ENCODE measurements at places on chromosomes 1 and 21.
A peak's percentile ranks its signal among the peaks of the same experiment; 100 is the strongest.

DNA sequence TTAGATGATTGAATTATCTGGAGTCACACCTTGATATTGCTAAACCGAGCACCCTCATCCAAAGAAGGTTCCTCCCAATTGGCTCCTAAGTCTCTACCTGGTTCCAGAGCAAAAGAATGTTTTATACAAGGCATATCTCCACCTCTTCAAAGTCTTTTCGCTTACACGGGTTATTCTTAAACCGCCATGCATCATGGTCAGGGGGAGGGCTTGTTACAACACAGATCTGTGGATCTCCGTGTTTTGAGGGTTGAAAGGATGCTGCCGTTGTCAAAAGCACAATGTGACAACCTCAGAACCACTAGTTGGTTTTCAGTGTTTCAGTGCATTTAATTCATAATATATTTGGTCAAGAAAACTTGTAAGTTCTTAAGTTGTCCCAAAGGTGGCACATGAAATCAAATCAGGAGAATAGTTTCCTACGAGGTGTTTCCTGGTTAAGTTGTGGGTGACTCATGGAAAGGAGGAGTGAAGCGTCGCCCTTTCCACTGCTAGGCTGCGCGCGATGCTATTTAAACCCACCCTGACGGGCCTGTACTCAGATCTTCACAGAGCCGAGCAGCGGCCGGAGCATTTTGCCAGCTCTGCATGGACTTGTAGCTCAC lies 1531.6 kb upstream of the TPTE start:
- no peak for DNase-seq

DNA sequence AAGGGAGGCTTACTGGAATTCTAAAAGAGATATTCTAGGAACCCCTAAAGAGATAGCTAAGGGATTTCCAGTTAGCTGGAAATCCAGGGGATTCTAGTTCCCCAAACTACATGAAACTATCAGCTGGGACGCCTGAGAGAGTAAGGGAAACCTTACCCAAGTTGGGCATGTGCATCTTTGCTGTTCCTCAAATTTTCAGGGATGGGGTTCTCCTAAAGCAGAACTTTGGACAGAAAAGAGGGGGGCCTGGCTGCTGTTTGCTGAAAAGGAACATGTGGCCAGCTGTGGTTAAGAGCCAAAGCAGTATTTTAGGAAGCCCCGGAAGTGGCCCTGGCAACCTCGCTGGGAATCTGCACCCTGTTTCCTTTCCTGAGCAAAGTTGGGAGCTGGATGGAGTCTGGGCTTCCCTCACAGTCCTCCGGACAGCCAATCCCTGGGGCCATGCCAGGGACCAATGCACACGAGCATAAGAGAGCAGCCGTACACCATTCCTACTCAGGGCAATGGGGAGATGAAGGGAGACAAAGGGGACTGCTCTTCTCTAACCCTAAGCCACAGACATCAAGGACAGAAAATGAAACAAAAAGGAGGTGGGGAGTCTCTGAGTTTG lies 154.3 kb downstream of the PLXNA2 start:
- DNase-seq: peak; percentile 74

- DNase-seq: no peak
Observed at GRCh38 chr1:82503822-82504221, 703.1 kb downstream of the ADGRL2 start.

GRCh38 chr1:247290576-247290975 lies 34.7 kb downstream of the VN1R5 start:
- no peak for DNase-seq

DNA sequence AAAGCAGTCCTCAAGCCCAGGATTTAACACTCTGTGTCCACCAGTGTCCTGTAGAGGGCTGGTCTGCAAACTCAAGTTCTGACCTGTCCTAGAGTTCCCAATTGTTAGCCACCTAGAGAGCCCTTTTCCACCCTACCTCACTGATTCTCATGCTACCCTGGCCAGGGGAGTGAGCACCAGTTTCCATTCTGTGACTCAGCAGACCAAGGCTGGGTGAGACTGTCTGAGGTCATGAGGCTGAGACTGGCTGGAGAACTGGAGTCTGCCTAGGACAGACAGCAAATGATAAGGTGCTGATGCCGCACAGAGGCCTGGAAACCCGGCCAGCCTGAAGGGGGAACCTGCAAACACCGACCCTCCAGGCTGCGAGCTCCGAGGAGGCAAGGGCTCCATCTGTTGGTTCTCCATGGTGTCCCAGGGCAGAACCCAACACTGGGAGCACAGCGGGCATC lies 13.7 kb downstream of the GLIS1 start:
- no peak for DNase-seq

GRCh38 chr1:155889566-155889965 lies 21.6 kb downstream of the RIT1 start:
- DNase-seq: no peak

- DNase-seq: no peak
Observed at GRCh38 chr1:161238039-161238473, at the start of gene NR1I3. NR1I3 (minus strand) TSS chr1:161238203; CDS start chr1:161236565, 1,638 bp downstream.

DNA sequence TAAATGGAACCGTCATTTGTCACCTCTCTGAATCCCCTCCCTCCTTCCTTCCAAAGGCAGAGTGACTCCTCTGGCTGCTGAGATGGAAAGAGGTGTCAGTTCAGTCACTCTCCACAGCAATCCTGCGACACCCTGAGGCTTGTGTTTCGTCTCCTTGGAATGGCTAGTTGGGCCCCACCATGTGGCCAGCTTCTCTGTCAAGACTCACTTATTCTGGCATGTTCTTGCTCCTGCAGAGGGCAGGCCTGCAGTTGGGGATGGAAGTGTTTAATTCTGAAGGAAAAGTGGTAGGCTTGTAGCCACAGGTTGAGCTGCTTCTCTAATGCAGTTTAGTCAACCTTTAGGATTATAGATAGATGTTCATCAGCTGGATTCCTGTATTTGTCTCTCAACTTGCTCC lies 149.6 kb downstream of the LMO4 start:
- DNase-seq: peak; percentile 58

GRCh38 chr21:23955135-23955843 lies 1652.0 kb downstream of the MRPL39 start:
- no peak for DNase-seq

DNA sequence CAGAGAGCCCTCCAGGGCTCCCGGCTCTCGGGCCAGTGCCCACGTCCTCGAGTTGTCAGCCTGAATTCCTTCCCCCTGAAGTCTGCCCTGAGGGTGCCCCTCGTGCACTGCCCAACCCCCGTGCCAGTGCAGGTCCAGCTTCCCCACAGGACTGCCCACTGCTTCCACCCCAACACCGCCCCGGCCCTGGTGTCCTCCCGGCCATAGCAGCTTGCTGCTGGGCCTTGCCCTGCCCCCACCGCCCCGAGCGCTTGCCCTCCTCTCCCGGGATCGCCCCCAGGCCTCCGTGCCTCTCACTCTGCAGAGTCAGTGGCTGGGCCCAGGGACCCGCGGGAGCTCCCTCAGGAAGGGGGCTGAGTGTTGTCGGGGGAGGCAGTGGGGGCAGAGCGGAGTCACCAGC lies 24.1 kb upstream of the ARHGEF16 start:
- DNase-seq: peak; percentile 53

DNA sequence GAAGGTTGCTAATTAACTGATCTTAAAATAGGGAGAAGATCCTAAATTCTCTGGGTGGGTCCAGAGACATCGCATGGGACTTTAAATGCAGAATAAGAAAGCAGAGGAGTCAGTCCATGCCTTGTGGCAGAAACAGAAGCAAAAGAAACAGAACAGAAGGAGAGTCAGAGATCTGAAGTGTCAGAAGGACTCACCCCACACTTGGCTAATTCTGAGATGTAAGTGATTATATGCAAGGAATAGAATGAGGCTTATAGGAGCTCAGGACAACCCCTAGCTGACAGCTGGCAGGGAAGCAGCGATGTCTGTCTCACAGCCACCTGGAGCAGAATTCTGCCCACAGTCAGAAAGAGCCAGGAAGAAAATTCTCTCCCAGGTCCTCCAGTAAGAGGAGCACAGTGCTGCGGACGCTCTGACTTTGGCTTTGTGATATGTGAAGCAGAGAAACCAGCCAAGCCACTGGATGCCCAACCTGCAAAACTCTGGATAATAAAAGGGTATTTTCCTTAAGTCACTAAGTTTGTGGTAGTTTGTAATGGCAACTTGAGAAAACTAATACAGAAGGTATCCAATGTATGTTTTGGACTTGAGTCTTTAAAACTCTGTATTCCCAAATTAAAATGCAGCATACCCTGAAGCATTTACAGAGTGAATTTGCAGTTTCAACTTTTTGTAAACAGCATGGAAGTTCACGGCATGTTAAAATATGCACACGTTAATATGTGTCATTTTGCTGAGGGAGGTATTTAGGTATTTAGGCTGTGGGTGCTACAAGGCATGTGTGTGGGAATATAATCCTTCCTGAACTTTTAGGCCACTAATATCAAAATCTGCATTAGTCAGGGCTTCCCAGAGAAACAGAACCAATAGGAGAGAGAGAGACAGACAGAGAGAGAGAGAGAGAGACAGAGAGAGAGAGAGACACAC lies 388.5 kb downstream of the PCP4 start:
- DNase-seq: no peak

DNA sequence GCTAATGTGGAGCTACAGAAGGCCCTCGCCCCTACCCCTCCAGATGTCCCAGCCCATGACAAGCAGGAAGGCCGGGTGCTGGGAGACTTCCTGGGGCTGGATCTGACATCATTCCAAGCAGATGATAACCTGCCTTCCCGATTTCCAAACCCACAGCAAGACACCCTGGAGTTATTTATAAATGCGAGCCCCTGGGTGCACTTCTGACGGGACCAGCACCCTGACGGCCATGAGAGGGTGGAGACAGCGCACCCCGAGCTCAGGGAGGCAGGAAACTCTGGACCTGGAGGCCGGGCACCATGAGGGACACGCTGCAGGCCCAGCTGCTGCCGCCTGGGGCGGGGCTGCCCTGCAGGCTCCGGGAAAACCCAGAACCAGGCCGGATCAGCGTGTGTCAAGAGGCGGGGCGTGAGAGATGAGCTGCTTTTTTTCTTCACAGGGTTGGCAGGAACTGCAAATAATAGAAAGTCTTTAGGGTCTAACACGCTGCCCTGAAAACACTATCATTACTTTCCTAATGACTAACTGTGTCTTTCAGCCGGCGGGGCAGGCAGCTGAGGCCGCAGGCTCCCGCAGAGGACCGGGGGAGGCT lies 2.5 kb upstream of the PCBP3 start:
- DNase-seq: peak; percentile 72

DNA sequence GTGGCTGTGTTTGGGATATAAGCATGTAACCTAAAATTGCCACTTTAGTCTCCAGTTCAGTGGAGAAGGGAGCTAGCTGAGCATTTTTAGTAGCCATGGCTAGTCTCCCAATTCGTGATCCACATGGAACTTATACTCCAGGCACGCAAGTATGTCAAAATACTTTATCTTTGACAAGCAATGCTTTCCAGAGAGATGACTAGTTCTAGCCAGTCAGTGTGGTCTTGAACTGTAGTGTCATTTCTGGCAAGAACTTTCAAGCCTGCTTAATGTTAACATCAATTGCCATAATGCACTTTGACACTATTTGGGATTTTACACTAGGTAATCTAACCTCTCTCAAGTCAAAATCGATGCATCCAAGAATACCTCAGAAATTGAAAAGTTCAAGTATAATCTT lies 660.0 kb downstream of the PTPRC start:
- no peak for DNase-seq

DNA sequence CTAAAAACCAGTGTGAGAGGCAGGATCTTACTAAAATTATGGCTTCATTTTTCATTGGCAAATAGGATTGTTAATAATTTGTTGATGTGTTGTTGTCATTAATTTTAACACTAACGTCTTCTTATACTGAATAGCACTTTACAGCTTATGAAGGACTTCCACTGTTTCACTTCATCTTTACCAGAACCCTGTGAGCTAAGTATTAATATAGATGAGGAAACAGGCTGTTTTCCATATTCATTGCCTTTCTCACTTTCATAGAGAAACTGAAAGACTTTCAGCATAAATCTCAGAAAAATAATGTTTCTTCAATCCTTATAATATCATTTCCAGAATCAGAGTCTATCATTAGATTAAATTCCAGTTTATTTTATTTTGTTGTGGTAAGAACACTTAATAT lies 8.5 kb downstream of the MAP10 start:
- DNase-seq: no peak

GRCh38 chr1:214551436-214552173 lies at the start of gene PTPN14:
PTPN14 (minus strand) TSS chr1:214551602; CDS start chr1:214464803, 86,799 bp downstream.
- DNase-seq: peak; percentile 90

GRCh38 chr21:15521644-15522001 lies 208.2 kb upstream of the USP25 start:
- DNase-seq: no peak
